AG10803 (cell line): ENCODE measurements at places on chromosomes 6 and 20.
A peak's percentile ranks its signal among the peaks of the same experiment; 100 is the strongest.

DNA sequence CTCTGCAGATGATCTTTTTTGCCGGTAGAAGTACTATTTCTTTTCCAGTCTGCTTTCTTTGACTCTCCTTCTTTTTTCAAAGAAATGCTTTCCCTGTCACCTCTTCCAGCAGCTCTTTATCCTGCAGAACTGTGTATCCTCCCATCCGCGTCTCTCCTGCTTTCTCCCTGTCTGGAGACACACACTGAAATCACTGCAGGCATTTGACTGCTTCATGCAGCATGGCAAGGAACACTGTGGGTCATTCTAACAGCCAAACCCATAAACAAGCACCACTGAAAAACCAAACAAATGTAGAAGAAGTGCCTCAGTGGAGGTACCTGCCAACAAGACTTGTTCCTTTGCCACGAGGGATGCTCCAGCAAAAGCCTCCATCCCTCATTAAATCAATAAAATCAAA lies 403.7 kb upstream of the CITED2 start:
- DNase-seq: no peak

DNA sequence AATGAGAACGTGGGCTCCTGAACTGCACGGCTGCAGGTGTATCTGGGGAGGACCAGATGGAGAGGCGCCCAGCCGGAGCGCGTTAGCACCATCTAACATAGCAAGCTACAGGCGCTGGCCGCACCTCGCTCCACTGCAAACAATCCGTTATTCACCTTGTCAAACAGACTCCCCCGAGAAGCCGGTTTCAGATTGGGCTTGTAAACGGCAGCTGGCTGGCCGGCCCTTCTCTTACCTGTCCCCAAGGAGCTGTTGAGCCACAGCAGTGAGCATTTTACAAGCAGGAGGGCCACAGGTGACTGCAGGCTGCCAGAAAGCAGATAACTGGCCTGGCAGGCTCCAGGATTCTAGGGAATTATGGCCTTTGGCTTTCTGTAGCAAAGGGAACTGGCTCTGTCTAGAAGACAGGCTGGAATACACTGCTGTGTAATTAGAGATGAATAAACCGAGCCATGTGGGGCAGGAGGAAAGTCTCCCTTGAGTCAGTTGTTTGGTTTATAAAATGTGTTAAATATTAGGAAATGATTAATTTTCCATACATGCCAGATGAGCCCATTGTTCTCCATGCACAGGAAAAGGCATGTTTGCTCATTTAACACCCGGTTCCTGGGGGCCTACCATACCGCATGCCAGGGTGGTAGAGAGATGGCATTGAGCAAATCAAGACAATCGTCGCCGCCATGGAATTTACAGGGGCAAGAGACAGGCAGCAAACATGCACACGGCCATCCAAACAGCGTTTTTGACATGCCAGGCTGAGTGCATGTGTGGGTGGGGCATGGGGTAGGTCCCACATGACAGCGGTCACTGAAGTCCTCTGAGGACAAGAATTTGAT lies 159.3 kb downstream of the NFATC2 start:
- peak; percentile 39 for DNase-seq

DNA sequence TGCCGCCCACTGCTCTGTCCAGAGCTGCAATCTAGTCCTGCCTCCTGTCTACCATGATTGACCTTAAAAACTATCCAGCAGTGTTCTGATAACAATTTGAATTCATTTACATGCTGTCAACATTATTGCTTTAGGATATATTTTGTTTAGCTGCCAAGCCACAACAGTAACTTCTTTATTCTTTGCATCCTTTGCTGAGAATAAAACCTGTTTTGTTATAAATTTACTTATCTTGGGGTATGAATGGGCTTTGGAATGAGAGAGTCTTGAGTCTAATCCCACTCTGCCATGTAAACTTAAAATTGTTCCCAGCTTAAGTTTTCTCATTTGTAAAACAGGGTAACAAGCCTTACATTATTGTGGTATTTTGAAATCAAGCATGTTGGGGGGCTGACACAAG lies 116.4 kb downstream of the FLRT3 start:
- DNase-seq: no peak

DNA sequence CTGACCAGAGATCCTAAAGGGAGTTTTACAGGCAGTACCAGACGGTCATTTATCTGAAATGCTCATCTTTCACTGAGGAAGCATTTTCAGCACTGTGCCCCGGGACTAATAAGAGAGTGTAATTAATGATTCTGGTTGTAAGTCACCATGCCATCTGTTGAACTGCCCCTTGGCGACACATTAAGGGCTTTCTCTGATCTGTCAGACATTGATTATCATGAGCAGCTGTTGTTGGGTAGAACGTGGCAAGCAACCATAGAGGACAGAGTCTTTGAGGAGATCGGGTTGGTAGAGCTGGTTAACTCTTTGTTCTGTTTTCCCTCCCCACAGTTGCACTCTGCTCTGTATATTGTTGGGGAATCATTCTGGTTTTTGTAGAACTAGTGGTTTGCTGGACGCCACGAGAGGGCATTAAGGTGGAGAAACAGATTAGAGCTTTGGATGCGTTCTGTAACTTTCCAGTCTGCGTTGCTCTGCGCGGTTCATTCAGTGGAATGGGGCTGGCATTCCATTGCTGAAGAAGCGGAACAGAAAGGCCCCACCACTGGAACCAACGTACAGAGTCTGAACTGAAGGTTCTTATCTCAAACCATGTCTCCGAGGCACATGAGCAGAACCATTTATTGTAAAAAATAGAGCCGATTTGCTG lies 34.3 kb downstream of the RPRD1B start:
- no peak for DNase-seq

- no peak for DNase-seq
These were observed 126.1 kb downstream of the PHACTR1 start for GRCh38 chr6:12842658-12843057.

- no peak for DNase-seq
These were observed 200.4 kb upstream of the SSTR4 start for GRCh38 chr20:22834651-22835256.

DNA sequence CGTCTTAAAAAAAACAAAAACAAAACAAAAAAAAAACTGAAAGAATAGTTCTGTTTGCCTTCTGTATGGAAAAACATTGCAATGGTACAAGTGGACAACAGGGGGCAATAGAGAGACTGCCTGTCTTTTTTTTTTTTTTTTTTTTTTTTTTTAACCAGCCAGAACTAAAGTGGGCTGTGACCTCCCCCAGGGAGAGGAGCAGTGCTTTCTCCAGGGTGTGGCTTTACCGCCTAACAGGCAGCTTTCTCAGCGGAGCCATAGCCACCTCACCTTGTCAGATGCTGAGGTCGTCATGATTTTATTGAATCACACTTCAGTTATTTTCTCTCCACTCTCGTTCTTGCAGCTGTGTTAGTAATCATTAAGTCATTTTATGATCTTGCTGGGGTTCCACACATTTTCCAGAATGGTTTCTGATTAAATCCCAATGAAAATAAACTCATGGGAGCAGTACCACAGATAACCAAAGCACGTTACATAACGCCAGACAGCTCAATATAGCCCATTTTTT lies 78.4 kb downstream of the GMPR start:
- peak; percentile 45 for DNase-seq

DNA sequence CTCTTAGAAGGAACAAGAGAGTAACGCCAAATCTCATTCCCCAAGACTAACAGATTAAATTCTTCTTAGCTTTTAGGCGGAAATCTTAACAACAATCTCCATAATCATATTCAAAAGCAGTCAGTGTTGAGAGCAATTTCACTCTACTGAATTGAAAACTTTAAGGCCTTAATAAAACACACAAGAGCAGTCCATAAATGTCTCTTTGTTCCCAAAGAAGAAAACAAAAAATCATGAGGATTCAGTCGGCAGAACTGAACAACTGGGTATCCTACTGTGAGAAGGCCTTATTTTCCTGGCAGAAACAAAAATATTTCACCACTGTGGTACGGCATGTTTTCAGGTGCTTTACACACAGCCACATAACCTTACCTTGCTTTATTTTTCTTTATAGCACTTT lies 14.4 kb downstream of the ABHD12 start:
- no peak for DNase-seq
